Stimulated activated CD8-positive, alpha-beta memory T cell treated with anti-CD3 and anti-CD28 coated beads, Interleukin-7, amount 100 ng/mL, for 24 hours (primary cell): ENCODE measurements at places on chromosomes 7 and 10.
A peak's percentile ranks its signal among the peaks of the same experiment; 100 is the strongest.

GRCh38 chr10:96491303-96491702 lies 22.4 kb downstream of the TLL2 start:
- no peak for DNase-seq

DNA sequence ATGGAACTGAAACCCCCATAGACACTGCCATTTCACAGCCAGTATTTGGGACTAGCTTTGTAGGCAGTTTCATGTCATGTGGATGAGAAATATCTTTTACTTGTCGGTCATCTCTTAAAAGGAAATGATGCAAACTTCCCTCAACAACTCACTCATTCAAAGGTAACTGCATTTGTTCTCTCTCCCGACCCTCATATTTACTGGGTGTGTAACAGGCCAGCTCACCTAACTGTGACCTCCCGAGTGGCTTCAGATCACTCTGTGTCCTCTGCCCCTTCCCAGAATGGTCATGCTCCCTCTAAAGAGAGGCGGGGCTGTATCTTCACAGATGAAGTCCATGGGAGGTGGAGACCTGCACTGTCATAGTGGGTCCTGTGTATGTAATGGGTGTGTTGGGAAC lies 14.7 kb downstream of the LRRC18 start:
- no peak for DNase-seq

GRCh38 chr7:27905951-27906350 lies 166.0 kb downstream of the TAX1BP1 start:
- no peak for DNase-seq

GRCh38 chr7:92633211-92633906 lies 43.2 kb upstream of the FAM133B start:
- no peak for DNase-seq

GRCh38 chr7:69445541-69445940 lies 152.7 kb upstream of the AUTS2 start:
- DNase-seq: no peak

DNA sequence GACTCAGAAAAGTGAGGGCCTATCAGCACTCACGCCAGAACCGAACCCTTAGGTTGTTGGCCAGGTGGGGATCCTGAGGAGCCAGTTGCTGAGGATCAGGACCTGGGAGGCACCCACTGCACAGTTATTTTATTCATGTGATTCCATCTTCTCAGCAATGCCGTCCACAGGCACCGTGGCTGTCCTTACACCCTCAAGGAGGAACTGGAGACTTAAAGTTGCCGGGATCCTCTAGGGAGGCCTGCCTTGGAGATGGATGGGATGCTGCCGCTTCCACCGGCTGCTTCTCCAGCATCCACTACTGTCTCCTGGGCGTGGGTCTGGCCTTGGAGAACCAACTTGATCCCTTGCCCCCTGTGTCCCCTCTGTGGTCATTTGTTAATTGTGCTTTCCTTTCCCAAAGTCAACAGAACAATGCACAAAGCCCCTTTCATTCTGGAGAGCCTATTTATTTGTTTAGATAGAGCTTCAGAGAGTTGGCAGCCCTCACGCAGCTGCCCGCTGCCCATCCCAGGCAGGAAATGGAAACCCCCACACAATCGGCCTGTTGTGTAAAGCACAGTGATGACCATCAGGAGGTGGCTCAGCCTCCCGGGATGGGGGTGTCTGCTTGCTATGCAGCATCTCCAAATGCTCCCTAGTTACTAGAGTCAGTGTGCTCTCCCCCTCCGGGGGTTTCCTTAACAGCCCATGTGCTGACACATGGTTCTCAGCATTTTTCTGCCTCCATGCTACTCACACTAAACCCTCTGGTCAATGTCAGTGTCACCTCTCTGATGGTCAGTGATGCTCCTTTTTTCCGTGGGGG lies 52.9 kb upstream of the IGFBP3 start:
- DNase-seq: no peak

DNA sequence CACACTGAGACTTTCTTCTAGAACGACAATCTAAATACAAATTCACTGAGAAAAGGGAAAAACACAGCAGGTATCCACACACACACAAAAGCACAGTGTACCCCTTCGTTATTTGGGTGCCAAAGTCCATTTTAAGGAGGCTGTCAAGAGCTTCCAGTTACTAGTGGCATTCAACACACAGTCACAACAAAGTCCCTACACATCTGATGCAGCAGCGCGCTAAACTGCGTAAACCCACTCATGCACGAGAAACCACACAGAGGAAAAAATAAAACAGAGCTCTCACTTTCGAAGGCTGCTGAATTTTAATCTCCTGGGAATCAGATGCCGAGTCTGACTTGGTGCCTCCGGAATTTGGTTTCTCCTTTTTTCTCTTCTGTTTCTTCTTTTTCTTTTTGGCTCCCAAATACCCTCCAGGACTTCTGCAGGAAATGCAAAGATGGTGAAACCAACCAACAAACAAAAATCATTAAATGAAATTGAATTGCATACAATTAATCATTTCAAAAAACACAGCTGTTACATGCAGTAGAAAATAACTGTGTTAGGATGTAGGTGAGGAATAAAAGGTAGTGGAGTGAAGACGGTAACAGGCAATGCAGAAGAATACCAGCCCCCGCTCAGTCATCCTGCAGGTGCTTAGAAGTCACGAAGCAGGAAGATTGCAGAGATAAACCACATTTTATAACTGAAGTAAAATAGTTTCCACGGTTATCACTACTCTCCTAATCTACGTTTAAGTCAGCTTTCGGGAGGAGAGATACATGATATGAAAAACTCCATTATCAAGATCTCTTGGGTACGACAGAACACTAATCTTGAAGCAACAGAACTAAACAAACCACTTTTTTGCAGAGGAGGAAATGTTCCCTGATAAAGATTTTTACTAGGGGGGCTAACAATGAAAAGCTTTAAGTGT lies 27.1 kb downstream of the NMT2 start:
- DNase-seq: no peak

DNA sequence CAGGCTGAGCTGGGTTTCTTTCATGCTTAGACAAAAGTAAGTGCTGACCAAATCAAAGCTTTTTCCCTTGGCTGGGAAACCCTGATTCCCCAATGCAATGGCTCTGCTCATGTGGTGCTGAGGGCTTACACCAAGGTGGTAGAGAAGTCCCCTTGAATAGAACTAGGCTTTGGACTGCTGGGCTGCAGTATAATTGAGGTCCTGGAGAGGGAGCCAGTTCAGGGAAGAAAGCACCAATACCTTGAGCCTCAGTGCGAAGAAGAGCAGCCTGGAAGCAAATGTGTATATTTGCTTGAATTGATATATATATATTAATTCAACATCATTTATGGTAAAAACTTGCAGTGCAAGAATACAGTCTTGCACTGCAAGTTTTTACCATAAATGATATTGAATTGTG lies 391.1 kb downstream of the RPS24 start:
- DNase-seq: no peak

DNA sequence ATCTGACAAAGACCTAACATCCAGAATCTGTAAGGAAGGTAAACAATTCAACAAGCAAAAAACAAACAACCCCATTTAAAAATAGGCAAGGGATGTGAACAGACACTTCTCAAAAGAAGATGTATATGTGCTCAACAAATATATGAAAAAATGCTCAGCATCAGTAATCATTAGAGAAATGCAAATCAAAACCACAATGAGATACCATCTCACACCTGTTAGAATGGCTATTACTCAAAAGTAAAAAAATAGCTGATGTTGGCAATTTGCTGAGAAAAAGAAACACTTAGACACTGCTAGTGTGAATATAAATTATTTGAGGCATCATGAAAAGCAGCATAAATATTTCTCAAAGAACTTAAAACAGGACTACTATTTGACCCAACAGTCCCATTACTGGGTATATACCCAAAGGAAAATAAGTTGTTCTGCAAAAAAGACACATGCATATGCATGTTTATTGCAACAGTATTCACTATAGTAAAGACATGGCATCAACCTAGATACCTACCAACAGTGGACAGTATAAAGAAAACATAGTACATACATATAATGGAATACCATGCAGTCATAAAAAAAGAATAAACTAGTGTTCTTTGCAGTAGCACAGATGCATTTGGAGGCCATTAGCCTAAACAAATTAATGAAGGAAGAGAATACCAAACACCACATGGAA lies 980.1 kb downstream of the KCNMA1 start:
- DNase-seq: no peak

DNA sequence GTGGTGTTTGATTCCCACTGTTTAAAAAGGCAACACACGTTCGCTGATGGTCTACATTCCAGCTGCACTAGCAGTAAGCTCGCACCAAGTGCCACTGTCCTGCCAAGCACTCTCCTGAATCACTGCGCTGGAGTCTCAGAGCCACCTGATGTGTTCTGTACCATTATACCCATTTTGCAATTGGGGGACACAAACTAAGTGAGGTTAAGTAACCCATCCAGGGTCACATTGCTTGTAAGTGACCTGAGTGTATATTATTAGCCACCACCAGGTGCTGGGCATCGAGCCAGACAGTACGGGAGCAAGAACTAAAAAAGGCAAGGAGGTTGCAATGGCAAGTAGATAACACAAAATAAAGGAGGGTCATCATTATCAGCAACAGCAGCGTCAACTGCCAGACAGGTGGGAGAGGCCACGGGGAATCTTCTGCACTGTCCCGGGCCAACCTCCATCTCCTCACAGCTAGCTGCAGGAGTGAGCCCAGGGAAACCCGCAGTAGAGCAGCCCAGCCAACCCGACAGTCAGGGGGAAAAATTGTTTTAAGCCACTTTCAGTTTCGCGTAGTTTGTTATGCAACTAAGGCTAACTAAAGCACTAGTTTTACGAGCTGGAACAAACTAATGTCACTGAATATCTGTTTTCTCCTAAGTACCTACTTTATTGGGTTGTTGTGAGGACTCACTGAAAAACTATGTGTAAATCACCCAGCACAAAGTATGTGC lies 712 bp upstream of the CPVL start:
- no peak for DNase-seq

GRCh38 chr10:110007701-110008517 lies at the start of gene ADD3:
Gene ADD3 (plus strand): TSS chr10:110007984. CDS start chr10:110100654, 92,670 bp downstream.
- peak; percentile 89 for DNase-seq

GRCh38 chr10:84265418-84265817 lies 20.6 kb downstream of the RGR start:
- no peak for DNase-seq

GRCh38 chr7:44096326-44096881 lies 7.7 kb upstream of the AEBP1 start:
- DNase-seq: no peak

DNA sequence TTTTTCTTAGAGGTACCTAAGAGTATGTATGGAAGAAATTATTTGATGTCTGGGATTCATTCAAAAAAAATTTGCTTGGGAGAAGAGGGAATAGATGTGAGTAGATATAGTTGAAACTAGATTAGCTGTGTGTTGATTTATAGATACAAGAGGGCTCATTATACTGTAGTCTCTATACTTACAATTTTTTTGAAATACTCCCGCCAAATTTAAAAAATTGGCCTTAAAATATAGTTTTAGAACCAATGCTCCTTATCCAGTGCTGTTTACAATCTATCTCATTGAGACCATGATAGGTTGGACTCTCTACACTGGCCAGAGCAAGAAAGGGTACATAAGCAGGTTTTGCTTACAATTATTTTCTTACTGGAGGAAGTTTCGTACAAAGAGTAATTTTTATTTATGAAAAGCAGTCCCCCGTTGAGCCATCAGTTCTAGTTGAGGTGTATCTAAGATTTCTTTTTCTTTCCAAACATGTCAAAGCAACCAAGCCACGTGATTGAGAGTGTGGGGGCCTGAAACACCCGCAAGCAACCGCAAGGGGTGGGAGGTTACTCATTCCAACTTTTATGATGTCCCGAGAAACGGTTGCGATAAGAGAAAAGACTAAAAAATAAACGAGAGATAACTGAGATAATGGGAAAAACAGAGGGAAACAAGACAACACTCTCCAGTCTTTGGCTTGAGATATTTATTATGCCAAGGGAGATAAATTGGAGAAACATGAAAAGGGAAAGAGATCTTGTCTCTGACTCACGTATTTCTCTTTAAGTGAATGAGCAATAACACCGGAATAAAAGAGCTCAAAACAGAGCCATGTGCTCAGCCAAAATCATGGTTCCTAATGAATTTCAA lies 729.2 kb downstream of the LRMDA start:
- no peak for DNase-seq

- DNase-seq: no peak
Measured at GRCh38 chr7:32158076-32158475, 87.9 kb upstream of the PDE1C start.

DNA sequence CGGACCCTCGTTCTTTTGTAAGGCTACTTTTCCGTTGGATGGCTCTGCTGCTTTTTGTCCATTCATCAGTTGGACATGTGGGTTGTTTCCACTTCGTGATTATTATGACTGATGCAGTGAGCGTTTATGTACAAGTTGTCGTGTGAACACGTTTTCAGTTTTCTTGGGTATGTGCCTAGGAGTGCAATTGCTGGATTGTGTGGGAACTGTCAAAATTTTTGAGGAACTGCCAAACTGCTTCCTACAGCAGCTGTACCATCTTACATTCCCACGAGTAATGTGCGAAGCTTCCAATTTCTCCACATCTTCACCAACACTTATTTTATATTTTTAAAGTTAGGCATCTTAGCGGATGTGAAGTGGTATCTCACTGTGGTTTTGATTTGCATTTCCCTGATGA lies 10.4 kb downstream of the FKBP6 start:
- no peak for DNase-seq

- DNase-seq: no peak
Measured at GRCh38 chr7:134632937-134633540, 13.6 kb upstream of the BPGM start.

DNA sequence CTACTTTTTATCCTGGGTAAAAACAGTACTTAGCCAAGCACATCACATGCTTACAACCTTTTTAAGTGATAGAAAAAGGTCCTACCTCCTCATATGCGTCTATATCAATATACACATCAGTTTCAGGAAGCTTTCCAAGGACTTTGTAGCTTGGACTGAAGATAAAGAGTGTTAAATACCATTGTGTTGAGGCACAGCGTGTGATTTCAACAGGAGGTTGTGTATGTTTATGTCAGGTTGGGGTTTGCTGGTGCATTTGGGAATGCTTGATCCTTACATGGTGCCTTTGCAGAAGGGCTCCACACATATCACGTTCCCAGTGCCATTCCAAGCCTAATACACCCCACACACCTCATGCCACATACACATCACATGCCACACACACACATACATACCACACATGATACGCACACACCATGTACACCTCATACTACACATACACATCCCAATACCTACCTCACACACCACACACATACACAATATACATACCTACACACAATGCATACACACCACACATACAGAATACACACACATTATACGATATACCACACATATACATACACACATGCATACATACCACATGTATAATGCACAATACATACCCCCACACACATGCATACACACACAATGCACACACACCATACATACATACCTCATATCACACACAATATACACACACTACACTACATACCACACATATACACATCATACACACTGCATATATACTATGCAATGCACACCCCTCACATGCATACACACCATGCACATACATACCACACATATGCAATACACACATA lies 33.1 kb downstream of the PSMC2 start:
- no peak for DNase-seq

GRCh38 chr10:33967606-33968120 lies 633.2 kb upstream of the NRP1 start:
- DNase-seq: no peak
